ENCODE measurements at places on chromosomes 16 and 17.

DNA sequence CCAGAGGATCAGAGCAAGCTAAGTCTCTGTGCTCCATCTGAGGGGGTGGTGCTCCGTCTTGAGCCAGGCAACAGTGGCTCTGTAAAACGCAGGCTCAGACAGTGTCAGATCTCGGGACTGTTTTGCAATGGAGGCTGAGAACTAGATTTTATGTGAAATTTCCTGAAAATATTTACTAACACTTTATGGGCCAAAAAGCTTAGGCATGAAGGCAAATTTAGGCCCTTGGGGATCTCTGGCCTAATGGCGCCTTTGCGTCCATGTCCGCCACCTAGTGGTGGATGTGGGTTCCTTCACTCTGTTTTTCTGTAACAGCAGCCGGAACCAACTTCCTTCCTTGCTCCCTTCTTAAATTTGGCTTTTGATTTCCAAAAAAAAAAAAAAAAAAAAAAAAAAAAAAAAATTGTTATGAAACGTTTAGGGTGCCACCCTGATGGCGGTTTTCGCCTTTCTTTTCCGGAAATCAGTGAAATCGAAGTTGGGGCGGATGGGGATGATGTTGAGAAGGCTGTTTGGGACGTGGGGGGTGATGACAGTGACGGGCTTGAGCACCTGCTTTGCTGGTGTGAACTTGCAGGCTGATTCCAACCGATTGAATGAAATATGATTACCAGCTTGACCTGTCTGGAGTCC is 14.0 kb upstream of the ELAC2 start:
- DNase-seq = no peak

DNA sequence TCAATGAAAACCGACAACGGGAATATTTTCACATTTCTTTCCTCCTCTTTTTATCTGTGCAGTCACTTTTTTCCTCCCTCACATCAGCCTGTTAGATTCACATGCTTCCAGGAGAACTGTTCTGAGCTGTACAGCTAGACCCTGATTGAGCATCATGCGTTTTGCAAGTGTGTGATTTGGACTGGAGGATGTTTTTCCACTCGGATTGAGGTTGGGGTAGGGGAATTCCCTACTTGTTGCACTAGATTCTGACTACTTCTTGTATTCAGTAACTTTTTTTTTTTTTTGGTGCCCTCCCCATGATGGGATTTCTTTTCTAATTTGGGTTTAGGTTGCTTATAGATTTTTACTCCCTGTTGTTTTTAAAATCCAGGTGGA is 4.8 kb downstream of the MSI2 start:
- no peak for DNase-seq

DNA sequence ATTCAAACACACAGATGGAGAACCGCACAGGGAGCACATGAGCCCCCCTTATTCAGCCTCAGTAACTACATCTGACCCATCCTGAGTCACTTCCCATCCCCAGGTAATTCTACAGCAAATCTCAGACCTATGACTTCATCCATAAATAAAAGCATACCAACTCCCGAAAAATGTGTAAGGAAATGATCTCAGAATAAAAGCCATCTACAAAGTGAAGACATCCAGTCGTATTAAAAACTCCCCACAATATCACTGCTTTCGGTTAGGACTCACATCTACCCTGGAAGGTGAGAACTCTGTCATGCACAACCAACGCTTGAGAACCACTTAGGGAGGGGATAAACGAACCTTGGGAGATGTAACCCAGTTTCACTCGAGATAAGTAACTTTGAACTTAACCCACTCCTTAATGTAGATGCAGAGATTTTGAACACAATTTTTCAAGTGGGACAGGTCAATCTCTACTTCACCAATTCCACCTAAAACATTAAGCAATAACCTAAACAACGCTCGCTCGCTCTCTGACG is 1.3 kb downstream of the USP36 start:
- DNase-seq = no peak

GRCh38 chr17:60361889-60362288 is 30.0 kb downstream of the USP32 start:
- DNase-seq = no peak

- DNase-seq = no peak
Measured at GRCh38 chr16:27820646-27821345, 242.7 kb downstream of the GSG1L start.

DNA sequence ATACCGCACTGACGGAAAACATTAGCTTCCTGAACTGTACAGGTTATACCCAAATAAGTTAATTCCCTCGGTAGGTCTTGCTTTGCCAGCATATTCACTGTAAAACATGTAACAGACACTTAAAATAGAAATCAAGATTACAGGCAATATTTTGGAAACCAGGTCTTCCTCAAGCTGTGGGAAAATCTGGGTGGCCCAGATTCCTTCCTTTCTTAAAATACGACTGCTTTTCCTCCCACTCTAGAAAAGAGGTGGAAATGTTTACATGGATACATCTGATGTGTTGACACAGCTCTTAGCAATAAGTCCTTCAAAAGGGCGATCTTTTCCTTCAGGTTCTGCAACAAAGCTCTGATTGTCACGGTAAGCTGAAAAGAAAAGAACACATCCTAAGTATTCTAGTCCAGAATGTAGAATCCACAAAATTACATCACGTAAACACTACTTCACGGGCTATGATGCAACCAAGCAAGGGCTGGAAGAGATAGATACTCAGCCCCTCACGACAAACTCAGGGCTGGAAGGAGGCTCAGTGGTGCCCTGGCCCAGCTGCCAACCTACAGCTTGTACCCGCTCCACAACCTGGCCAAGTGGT is 18.4 kb downstream of the STX8 start:
- DNase-seq = no peak

DNA sequence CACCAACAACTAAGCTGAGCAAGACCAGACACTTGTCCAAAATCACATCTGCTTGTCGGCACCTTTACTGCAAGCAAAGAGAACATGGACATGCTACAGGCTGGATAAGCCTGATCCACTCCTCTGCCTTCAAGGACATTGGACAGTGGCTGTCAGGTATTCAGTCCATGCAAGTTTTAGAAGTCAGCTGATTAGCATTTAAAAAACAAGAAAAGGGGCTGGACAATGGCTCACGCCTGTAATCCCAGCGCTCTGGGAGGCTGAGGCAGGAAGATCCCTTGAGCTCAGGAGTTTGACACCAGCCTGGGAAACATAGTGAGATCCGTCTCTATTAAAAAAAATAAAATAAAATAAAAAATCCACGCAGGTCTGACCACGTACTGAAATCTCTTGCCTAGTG is 20.3 kb downstream of the PARN start:
- no peak for DNase-seq

GRCh38 chr16:20830372-20830771 is 24.0 kb downstream of the REXO5 start:
- DNase-seq = no peak

- DNase-seq = no peak
Measured at GRCh38 chr16:9275377-9275776, 183.9 kb downstream of the HAPSTR1 start.

GRCh38 chr17:39979016-39979670 is 1.5 kb upstream of the PSMD3 start:
- DNase-seq = no peak

- DNase-seq = no peak
Measured at GRCh38 chr17:83142619-83143018, 63.2 kb downstream of the METRNL start.

DNA sequence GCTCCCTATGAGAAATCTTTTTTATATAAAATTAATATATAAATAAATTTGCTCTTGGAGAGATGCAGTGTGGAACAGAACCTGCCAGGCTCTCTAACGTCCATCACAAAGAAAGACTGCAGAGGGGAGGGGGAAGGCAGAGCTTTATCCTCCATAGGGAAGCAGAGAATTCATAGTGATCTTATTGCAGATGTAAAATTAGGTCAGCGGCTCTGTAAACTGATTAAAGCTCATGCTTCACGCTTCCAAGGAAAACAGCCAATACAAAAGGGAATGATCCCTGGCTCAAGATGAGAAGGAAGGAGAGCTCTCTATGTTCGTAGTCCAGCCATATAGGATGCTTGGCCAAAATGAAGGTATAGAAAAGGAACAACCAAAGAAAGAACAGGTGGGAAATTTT is 532.3 kb upstream of the PSMD7 start:
- no peak for DNase-seq

GRCh38 chr16:74447578-74447977 is 26.3 kb upstream of the CLEC18B start:
- no peak for DNase-seq

DNA sequence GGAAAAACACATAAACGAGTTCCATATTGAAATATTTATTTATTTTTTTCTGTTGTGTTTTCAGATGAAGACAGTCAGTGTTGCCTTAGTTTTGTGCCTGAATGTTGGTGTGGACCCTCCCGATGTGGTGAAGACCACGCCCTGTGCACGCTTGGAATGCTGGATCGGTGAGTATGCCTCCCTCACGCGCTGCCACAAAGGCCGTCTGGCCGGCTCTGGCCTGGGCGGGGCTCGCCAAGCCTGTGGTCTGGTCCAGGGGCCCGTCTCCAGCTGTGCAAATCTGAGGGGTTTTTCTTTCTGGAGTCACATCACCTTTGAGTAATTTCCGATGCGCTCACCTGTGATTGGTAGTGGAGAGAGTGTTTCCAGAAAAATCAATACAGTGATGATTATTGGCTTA is 81.0 kb downstream of the RPTOR start:
- no peak for DNase-seq

GRCh38 chr17:66373944-66374817 is 71.8 kb downstream of the PRKCA start:
- no peak for DNase-seq

Data from stimulated activated CD4-positive, alpha-beta T cell treated with anti-CD3 and anti-CD28 coated beads, Interleukin-12 subunit alpha, Interleukin-12 subunit beta, amount 100 ng/mL, for 24 hours (primary cell).